ENCODE measurements at places on chromosomes 2 and 18.

GRCh38 chr18:4631239-4631638 lies 176.1 kb upstream of the DLGAP1 start:
- no peak for DNase-seq

- DNase-seq = no peak
These were observed 104.0 kb upstream of the REV1 start for GRCh38 chr2:99593692-99594427.

GRCh38 chr2:129689653-129690448 lies 289.6 kb upstream of the RAB6C start:
- no peak for DNase-seq

- no peak for DNase-seq
These were observed 146.0 kb downstream of the VAPA start for GRCh38 chr18:10059610-10060468.

DNA sequence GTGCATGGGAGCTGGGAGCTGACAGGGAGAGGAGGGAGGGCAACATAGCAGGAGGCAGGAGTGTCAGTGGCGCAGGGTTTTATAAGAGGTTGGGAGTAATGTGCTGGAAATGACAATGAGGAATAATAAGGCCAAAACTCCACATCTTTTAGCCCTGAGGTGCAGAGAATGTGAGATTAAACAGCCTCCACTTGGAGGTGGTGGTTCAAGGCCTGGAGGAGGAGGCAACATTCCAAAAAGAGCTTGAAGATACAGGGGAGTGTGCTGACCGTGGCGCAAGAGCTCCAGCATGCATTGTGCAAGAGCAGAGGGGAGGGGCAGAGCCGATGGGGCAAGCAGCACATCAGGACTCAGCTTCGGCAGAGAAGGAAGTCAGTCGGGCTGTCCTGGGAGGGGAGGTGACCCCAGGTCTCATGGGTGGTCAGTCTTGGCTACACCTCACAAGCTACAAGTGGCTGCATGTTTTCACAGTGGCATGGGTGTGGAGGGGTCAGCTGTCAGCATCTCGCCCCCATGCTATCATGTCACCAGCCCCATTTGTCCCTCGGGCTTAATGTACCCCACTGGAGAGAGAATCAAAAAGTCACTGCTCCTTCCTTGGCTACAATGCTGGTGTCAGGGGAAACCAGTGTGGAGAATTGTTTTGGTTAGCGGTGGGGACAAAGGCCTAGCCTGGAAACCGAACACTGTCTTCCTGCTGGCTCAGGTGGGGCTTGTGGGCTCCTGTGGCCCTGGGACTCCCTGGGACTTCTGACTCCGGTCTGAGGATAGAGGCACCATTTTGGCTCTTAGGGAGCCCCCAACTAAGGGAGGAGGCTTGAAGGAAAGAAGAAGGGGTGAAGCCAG lies 208.0 kb downstream of the ZFP36L2 start:
- DNase-seq = no peak

DNA sequence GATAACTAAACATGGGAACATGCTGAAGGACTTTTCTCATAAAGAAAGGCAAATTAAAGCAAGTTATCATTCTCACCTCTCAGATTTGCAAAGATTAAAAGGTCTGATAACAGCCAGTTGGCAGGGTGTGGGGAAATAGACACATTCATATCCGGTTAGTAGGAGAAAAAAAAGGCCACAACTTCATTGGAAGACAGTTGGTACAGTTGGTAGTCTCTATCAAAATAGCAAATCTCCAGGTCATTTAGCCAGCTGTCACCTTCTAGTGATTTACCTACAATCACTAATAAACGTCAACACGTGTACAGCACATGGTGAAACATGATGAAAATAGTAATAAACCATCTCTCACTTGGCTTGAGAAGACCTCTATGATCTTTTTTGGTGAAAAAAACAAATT lies 16.6 kb downstream of the INPP5D start:
- no peak for DNase-seq

Data from NCI-H446 treated with DMSO at 0.1 percent for 48 hours (cell line).